BJ (cell line): ENCODE measurements at places on chromosomes 7 and 10.

- DNase-seq, result no peak
These were observed 29.6 kb upstream of the INPP5A start for GRCh38 chr10:132507956-132508490.

DNA sequence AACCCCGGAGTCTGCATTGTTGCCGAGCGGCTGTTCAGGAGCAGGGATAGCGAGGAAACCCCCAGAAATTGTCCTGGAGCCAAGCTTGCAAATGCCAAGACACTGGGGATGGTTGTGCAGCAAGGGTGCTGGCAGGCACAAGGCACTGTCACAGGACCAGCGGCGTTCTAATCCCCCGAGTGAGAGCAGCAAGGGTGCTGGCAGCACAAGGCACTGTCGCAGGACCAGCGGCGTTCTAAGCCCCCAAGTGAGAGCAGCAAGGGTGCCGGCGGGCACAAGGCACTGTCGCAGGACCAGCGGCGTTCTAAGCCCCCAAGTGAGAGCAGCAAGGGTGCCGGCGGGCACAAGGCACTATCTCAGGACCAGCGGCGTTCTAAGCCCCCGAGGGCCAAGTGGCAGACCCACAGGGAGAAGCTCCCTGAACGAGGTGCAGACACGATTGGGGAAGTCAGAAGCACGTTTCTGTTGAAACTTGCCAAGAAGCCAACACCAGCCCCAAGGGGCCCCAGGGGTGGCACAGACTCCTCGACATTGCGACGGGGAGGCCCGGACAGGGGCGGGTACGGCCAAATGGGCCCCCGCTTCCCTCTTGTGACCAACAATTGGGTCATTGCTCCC lies 40.4 kb upstream of the INPP5A start:
- no peak for DNase-seq

GRCh38 chr10:11344550-11344949 lies 266.9 kb downstream of the USP6NL start:
- no peak for DNase-seq

GRCh38 chr10:112383325-112383724 lies 9.4 kb downstream of the ACSL5 start:
- DNase-seq, result no peak

DNA sequence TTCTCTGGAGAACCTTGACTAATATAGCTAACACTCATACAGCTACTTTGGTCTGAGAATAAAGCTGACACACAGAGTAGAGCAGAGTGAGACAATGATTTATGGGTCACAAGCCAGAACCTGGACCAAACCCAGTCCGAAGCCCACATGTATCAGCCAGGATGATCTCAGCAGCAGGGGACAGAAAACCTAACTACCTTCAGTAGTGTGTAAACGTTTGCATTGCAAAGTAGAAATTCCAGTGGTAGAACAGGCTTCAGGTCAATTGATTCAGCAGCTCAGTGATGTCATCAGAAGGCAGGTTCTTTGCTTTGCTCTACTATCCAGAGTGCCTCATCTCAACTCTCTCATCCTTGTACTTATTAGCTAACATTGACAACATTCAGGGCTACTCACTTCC lies 62.5 kb upstream of the PALS2 start:
- DNase-seq, result no peak

- DNase-seq, result no peak
These were observed 467.4 kb downstream of the TYW1 start for GRCh38 chr7:67463983-67464382.

DNA sequence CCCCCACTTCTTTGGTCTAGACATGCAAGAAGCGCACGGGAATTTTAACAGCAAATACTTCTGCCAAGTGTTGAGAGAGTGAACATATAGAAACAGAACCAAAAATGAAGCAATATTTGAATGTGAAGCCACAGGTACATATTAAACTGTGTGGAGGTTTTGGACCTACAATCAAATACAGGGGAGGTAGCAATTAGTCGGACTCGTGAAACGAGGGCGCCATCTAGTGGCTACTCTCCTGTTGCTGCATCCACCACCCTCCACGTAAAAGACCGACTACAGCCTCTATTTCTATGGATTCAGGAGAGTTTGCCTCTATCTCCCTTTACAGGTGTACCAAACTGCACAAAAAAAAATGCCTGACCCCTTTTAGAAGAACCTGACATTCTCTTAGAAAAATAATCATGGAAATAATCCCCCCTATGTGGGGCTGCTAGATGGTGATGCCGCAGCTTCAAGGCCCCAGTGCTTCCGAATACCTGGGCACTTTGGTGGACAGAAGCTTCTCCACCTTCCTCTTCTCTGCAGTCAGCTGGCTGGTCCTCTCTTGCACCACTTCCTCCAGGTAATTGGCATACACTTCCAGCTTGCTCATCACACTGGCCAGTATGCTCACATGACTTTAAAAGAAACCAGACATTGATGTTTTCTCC lies 31.7 kb downstream of the TECTB start:
- DNase-seq, result no peak

GRCh38 chr7:77798394-77799077 lies at the start of the genes PHTF2 and TMEM60:
TSS of gene PHTF2 (plus strand) at chr7:77798773.
TSS of gene TMEM60 (minus strand) at chr7:77798434. CDS start at chr7:77794373, 4,061 bp downstream.
- peak; percentile 99 for DNase-seq

GRCh38 chr7:71459132-71459531 lies 327.2 kb downstream of the GALNT17 start:
- no peak for DNase-seq

- DNase-seq, result no peak
These were observed 60.4 kb downstream of the LGI1 start for GRCh38 chr10:93818086-93818485.

GRCh38 chr10:68697106-68697505 lies 23.9 kb upstream of the CCAR1 start:
- no peak for DNase-seq

- no peak for DNase-seq
These were observed 20.4 kb upstream of the LIMK1 start for GRCh38 chr7:74063223-74063641.

GRCh38 chr10:31961277-31962074 lies 32.8 kb upstream of the ARHGAP12 start:
- DNase-seq, result peak; percentile 56

DNA sequence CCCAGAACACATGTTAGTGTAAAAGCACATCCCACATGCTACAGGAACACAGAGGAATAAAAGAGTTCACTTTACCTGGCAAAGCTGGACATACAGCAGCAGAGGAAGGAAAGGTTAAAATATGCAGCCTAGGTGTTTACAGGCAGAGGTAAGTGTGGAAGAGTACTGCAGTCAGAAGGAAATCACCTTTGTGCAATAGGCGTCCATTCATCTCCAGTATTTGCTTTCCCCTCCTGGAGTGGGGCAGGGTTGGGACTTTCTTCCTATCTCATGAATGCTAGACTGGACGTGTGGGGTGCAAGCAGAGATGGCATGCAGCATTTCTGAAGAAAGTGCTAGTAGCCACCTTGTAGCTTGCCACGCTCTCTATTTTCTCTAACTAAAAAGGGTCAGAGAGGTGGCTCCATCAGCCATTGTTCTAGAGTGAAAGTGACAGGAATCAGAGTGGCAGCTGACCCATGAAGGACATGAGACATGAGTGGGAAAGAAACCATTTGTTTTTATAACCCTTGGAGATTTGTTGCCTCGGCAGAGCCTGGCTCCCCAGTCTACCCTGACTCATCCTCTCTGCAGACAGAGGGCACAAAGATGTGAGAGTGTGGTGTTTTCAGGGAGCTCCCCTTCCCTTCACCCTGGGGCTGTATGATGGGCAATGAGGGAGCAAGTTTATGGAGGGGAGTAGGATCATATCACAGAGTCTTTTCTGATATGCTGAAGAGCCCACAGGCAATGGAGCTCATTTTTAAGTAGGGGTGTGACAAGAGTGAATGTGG lies 101.2 kb upstream of the SEC61G start:
- no peak for DNase-seq

GRCh38 chr7:96069401-96069800 lies 252.5 kb downstream of the SLC25A13 start:
- no peak for DNase-seq

GRCh38 chr10:73117976-73118743 lies 7.9 kb downstream of the NUDT13 start:
- DNase-seq, result no peak

- DNase-seq, result no peak
These were observed 30.2 kb downstream of the FRA10AC1 start for GRCh38 chr10:93672022-93672678.

DNA sequence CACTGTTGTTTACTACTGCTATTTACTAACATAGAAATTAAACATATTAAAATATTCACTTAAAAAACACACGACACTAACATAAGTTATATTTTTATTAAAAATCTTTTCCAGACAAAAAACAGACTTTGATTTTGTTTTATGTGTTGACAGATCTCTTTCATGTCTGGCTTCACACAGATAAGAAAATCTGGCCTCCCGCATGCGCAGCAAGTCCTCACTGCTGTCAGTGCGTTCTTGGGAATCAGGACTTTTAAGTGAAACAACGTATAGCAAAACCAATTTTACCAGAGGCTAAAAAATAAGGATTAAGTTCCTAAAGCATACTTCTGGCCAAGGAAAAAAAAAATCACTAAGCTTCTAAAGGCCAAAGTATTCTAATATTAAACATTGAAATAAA lies 1.2 kb upstream of the IDI1 start:
- no peak for DNase-seq

DNA sequence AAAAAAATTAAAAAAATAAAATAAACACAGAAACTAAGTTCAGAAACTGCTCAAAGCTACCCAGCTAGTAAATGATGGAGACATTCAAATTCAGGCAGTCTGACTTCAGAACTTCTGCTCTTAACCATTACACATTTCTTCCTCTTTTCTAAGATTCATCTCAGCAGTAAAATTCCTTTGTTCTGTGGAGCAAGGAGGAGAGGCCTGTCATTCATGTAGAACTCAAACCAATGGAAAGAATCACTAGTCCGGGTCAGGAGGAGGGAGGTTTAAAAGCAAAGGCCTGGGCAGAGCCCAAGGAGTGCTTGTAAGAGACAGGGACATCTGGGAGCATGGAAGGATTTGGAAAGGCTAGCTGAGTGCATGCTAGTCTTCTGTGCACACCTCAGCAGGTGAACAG lies 37.9 kb upstream of the DNAJB12 start:
- DNase-seq, result no peak

DNA sequence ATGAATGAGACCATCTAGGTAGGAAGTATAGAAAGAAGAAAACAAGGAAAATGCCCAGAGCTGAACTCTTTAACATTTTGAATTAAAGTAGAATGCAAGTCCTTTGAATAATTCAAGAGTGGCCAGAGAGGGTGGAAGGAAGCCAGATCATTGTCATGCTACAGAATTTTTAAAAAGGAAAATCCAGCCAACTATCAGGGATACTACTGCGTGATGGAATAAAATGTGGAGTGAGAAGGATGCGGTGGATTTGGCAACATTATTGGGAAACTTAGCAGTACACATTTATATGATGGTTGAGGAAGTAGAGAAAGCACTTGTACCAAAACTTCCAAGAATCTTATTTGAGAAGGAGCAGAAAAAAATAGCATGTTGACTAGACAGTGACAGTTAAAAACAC lies 261.6 kb downstream of the GPR158 start:
- no peak for DNase-seq

GRCh38 chr7:19051767-19052375 lies 65.6 kb downstream of the TWIST1 start:
- DNase-seq, result no peak

- DNase-seq, result no peak
These were observed 2.2 kb upstream of the GTF2I start for GRCh38 chr7:74655324-74655723.

GRCh38 chr7:128909625-128910568 lies 612 bp downstream of the KCP start:
- no peak for DNase-seq

- no peak for DNase-seq
These were observed 81.4 kb upstream of the LAMB4 start for GRCh38 chr7:108211382-108212201.

- no peak for DNase-seq
These were observed 87.5 kb upstream of the IFRD1 start for GRCh38 chr7:112362731-112363131.

DNA sequence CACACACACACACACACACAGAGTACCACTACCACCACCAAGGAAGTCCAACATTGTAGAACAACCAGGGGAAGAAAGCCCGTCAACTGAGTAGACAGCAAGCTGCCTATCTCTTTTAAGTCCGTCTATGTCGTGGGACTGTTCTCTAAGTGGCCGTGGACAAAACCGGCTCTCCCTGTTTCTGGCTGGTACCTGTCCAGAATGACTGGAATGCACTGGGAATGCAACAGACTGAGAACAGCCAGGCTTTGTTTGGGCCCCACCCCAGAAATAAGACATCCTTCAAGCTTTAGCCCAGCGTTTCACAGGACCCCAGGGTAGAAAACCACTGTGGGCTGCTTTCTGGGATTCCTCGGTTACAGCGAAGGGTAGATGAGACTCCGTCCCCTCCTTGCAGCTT lies 203.6 kb downstream of the TCERG1L start:
- DNase-seq, result no peak

DNA sequence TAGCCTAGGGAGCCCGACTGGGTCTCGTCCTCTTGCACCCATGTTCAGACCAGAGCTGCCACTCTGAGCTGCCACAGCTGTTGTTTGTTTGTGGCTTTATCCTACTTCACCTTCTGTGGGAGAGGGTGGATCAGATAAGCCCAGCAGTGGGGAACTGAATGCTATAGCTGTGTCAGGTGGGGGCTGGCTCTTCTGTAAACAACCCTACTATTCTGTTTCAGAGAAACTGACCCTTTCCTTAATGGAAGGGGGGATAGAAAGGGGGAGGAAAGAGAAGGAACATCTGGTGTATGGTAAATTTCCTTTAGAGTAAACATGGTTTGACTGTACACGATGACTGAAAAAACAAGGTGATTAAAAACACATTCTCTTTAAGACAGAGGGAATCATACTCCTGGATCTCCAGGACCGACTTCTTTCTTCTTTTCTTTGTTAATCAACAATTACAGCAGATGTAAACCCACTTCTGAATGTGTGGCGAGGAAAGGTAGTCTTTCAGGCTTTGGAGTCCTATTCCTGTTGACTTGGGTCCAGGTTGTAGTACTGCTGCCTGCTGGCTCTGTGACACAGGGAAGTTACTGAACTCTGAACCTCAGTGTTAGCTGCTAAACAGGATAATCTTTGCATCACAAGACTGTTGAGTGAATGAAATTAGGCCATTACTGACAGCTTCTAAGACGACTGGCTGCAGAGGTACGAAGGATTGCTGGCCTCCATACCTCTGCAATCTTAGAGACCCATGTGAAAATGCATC lies 6.0 kb downstream of the PRXL2A start:
- DNase-seq, result no peak

GRCh38 chr10:17144757-17145156 lies 15.1 kb upstream of the CUBN start:
- DNase-seq, result no peak
